AG08395 (cell line): ENCODE measurements at places on chromosomes 13 and 19.

GRCh38 chr13:55155046-55155445 is 1985.7 kb upstream of the PRR20A start:
- no peak for DNase-seq

DNA sequence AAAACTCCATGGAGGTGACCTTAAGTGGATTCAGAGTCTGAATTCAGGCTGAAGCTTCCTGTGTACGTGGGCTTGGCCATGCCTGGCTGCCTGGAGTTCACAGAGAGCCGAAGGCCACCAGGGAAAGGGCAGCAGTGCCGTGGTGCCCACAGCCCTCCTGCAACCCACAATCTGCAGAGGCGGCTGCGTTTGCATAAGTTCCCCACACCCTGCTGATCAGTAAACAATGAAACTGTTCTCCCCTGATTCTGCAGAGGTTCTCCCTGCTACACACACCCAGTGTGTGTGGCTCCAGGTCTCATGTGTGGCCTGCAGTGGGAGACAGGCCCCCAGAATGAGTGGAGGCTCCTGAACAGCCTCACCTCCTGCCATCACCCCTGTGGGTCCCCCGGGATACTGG is 126.9 kb upstream of the SLC7A1 start:
- DNase-seq, result no peak

DNA sequence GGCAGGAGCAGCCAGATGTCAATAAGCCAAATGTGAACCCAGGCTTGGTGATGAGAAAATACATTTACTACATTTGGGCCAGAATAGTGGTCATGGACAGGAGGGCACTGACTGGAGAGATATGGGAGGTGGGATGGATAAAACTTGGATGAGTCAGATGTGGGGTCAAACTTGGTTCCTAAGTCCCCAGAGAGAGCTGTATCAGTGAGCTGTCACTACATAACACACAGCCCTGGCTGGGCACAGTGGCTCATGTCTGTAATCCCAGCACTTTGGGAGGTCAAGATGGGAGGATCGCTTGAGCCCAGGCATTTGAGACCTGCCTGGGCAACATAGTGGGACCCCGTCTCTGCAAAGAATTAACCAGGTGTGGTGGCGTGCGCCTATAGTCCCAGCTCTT is 51.6 kb upstream of the EHD2 start:
- DNase-seq, result peak; percentile 15

- no peak for DNase-seq
Measured at GRCh38 chr19:45322311-45322710, 364 bp downstream of the CKM start.

- DNase-seq, result peak; percentile 94
Measured at GRCh38 chr19:17079710-17080439, 4.3 kb downstream of the MYO9B start.

DNA sequence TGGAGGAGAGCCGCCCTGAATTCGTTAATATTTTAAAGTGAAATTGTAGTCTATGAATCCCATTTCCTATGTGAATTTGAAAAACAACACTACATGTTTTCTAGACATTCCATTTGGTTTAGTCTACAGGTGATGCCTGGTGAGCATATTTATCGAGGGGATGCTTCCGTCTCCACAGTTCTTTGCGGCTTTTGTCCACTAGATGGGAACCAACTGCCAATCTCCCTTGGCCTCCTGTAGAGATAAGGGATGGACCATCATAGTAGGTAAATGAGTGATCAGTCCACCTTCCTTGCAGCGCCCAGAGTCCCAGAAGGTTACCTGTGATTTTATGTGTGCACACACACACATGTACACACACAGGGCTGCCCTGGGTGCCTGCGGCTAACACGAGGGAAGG is 289.8 kb upstream of the SOX21 start:
- no peak for DNase-seq

- peak; percentile 95 for DNase-seq
Measured at GRCh38 chr13:30847650-30848307, 58.3 kb upstream of the MEDAG start.

- DNase-seq, result no peak
Measured at GRCh38 chr13:25630329-25630900, 258.6 kb downstream of the ATP8A2 start.

DNA sequence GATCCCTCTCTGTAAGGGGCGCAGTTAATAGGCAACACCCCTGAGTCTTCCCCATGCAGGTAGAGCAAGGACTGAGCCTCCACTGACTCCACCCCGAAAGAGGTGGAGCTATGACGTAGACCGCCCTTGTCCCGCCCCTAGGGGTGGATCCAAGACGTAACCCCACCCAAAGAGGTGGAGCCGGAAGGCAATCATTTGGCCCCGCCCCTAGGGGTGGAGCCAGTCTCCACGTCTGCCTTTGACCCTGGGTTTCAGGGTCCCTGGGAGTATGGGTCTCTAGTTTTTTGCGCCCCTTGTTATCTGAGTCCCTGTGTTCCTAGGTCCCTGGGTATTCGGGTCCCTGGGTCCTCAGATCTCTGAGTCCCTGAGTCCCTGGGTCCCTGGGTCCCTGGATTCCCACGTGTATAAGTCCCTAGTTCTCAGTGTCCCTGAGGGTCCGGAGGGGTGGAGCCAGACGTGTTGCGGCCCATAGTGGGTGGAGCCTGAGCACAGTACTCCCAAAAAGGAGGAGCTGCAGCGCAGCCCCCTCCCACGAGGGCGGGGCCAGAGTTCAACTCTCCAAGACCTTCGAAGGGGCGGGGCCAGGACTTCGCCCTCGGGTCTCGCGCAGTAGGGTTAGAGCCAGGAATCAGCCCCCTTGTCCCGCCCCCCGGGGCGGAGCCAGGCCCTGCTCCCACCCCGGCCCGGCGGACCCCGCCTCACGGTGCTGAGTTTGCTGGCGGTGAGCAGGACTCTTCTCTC is 5.3 kb downstream of the DENND1C start:
- DNase-seq, result peak; percentile 60

GRCh38 chr19:41928221-41928683 is at the start of gene ERFL:
TSS of gene ERFL (minus strand) at chr19:41928449. CDS start at chr19:41912919, 15,530 bp downstream.
- peak; percentile 30 for DNase-seq

DNA sequence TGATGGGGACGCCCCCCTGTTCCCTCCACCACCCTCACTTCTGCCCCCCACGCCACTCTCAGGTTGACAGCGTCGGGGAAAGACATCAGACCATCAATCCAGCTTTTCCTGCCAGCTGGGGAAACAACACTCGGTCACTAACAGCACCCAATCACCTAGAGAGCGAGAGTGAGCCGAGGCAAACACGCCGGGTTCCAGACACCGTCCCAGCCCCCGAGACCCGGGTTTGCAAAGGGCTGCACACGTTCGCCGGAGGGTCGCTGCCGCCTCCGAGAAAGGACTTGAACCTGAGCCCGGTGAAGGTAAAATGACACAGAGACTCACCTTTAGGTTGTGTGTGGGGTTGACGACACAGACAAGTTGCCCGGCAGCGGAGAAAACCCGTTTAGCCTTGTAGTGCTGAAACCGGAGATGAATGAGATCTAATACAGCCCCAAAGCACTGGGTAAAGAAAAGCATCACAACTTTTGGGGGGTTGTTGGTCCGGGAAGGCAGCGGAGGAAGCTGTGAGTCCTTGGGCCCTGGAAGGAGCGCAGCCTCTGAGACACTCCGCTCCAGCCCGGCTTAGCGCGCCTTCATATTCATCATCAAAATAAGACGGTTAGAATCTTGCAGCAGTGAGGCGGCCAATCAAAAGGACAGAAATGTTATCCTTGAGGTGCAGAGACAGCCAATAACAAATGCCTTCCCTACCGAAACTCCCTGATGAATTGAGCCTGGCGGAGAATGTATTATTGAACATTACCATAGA is at the start of gene SIAH3:
TSS of gene SIAH3 (minus strand) at position 583 of the 751 bp plus-strand sequence. CDS start at position 459, 124 bp downstream.
- no peak for DNase-seq

DNA sequence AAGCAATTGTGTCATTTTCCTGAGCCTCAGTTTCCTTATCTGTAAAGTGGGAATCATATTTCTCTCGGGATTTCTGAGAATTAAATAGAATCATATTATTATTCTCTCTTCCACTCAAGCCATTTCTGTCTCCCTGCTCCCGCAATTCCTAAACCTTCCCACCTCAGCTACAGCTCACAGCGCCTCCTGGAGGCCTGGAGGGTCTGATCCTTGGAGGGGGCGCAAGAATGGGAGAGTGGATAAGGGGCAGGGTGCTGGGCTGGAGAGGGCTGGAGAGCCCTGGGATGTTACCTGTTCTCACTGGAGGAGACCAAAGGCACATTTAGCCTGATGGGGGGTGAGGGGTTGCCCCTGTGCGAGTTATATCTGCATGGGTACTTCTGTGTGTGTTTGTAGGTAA is 31.1 kb upstream of the CYP2S1 start:
- no peak for DNase-seq

- no peak for DNase-seq
Measured at GRCh38 chr13:90565985-90566713, 781.3 kb upstream of the MIR17HG start.

DNA sequence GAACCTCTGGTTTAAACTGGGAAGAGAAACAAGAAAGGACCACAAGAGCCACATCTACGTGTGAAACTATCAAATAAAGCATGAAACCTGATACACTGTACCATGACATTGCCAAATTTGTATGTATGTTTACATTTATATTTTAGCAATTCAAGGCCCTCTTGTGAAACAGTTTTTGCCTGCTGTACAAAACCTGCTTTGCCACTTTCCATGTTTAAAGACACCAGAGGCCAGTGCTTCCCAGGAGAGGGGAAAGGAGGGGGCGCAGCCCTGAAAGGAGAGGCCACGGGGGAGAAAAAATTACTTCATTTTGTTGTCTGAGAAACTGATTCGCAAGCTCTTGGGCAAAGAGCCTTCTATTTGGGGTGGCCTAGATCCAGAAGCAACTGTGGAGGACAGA is 124.8 kb downstream of the DCLK1 start:
- DNase-seq, result no peak

DNA sequence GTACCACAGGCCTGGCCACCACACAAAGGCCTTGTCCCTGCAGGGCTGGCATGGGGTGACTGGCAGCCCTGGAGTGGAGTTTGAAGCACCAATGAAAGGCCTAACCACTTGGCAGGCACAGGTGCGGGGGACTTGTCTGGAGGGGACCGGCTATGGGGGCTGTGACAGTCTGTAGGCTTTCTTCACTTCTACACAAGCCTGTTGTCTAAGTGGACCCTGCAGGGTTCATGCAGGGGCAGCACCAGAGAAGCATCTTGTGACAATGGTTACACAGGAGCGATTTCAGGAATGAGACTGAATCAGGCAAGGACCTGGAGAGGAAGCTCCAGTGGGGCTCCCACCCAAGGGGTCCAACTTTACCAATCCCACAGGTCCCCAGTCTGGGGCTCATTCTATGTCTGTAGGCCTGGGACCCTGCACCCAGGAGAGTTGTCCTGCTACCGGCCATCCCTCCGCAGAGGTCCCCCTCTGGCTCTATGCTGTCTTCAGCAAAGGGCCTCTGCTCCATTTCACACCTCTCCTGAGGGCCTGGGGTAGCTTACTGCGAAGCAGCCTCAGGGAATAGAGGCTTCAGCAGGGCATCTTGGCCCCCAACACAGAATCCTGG is 2.3 kb upstream of the ZNF837 start:
- DNase-seq, result no peak

DNA sequence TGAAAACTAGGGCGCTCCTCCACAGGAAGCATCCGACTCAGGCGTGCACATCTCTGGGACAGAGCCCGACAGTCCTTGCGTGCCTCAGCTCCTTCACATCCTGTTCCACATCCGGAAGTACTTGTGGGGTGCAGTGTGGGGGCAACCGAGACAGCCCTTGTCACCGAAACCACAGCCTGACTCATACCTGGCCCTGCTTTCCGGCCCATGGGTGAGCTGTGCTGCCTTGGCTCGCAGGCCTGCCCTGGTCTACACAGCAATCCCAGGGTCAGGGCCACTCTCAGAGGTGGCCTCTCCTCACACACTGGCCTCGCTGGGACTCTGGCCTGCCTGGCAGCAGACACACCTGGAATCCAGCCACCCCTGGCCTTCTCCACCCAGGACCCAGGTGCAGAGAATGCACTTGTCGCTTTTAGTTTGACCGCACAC is 100.4 kb downstream of the STK24 start:
- peak; percentile 95 for DNase-seq

DNA sequence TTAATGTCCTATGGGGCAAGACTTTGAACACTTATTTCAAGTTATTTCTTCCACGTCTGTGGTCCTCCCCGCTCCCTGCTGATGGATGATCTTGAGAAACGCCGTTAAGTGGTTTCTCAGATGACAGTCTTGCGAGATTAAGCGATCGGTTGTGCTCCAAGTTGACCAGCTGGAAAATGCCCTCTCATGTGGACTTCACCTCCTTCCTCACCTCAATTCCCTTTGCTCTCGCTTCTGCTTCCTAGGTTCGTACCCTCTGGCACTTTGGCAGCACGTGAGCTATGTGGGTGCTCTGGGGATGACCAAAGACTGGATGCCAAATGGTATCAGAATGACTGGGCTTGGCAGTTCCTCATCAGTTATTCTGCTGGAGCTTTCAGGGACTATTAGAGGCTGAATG is 480.0 kb downstream of the ZNF536 start:
- DNase-seq, result no peak

GRCh38 chr13:73945871-73946270 is 188.3 kb downstream of the KLF12 start:
- DNase-seq, result peak; percentile 4

GRCh38 chr19:2426611-2427428 is 566 bp downstream of the TIMM13 start:
- peak; percentile 72 for DNase-seq

DNA sequence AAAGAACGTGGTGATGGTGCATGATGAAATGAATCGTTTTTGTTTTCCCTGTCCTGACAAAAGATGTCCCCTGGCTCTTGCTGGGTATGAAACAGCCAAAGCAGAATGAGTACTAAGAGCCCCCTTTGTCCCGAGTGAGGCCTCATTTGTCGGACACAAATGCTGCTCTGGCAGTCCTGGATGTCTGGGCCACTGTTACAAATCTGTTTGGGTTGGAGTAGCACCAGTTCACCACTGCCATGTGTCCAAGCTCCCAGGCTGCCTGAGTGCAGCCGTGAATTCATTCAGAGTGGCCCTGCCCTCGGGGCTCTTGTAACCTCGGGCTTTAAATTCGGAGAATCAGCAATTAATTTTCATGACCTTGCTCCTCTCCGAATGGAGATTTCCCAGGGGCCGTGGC is 182.4 kb downstream of the NUFIP1 start:
- no peak for DNase-seq

- peak; percentile 5 for DNase-seq
Measured at GRCh38 chr13:52615812-52616211, 26.4 kb upstream of the HNRNPA1L2 start.

DNA sequence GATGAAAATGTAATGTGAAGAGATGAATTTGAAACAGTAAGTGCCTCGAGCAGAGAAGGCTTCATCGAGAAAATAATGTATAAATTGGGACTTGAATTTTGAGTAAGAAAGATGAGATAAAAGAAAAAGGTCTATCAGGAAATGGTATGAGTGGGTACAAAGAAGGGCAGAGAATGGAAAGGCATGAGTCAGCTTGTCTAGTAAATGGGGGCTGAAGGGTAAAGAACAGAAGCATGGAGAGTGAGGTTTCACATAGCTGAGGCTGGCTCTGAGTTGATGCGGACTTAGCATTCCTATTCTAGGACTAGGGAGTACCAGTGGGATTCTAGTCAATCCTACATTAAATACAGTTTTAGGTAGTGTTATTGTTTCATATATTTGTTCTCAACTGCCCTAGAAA is 85.8 kb downstream of the ZC3H13 start:
- no peak for DNase-seq
